Stimulated activated CD4-positive, alpha-beta T cell treated with anti-CD3 and anti-CD28 coated beads, Interleukin-2, amount 100 ng/mL, for 48 hours (primary cell): ENCODE measurements at places on chromosomes 1 and 21.

DNA sequence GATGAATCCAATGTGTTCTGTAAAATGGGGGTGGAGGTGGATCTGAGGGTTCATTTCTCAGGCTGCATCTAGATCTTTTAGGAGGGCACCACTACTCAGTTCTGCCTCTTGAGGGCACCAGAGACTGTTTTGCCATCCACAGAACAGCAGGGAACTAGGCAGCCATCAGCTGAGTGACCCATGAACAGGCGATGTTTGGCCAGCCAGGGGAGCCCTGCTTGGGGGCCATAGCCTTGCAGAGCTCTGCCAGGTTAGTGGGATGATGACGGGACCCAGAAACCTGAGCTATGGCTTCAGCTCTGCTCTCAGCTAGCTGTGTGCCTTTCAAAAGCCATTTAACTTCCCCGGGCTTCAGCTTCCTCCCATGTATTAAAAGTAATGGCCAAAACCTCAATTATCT lies 13.4 kb upstream of the NOS1AP start:
- DNase-seq: no peak

DNA sequence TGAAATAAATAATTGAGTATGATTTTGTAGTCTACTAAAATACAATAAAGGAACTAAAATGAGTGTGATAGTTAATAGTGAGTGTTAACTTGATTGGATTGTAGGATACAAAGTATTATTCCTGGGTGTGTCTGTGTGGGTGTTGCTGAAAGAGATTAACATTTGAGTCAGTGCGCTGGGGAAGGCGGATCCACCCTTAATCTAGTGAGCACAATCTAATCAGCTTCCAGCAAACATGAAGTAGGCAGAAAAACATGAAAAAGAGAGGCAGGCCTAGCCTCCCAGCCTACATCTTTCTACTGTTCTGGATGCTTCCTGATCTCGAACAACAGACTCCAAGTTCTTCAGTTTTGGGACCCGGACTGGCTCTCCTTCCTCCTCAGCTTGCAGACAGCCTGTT lies 1716.6 kb downstream of the MRPL39 start:
- no peak for DNase-seq

- DNase-seq: no peak
These were observed 19.3 kb upstream of the FOXO6 start for GRCh38 chr1:41341772-41342562.

DNA sequence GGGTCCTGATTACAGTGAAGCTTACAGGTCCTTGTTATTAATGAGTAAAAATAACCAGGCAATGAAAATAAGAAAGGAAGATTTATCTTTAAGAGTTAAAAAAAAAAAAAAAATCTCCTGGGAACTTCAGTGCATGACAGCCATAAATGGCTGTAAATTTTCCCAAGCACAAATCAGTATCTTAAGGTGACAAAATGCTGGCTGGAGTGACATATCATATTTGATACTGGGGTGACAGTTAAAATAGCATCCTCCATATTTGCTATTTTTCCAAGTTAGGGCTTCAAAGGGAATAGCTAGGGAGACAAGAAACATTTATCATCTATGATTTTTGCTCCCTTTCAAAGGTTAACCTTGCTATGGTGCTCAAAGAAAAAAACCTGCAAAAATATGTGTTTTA lies 226.6 kb downstream of the PRDM2 start:
- DNase-seq: no peak

DNA sequence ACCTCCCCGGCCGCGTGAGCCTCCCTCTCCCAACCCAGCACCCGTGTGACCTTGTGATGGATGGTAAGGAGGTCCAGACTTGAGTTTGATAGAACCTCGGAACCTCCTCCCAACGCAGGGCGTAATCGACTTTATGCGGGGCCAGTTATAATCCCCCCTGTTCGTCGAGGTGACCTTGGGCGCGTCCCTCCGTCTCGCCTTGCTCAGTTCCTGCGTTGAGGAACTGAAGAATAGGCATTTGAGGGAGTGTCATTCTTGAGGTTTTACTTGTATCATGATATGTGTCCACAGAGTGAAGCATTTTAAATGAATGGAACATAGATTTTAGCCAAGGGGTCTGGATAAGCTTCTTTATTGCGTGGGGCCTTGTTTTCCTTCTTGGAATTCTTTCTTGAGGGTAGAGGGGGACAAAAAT lies 433 bp downstream of the TIMM17A start:
- no peak for DNase-seq

GRCh38 chr1:147712605-147713004 lies 42.3 kb upstream of the ACP6 start:
- no peak for DNase-seq

GRCh38 chr1:34272152-34272551 lies 95.4 kb downstream of the C1orf94 start:
- no peak for DNase-seq

DNA sequence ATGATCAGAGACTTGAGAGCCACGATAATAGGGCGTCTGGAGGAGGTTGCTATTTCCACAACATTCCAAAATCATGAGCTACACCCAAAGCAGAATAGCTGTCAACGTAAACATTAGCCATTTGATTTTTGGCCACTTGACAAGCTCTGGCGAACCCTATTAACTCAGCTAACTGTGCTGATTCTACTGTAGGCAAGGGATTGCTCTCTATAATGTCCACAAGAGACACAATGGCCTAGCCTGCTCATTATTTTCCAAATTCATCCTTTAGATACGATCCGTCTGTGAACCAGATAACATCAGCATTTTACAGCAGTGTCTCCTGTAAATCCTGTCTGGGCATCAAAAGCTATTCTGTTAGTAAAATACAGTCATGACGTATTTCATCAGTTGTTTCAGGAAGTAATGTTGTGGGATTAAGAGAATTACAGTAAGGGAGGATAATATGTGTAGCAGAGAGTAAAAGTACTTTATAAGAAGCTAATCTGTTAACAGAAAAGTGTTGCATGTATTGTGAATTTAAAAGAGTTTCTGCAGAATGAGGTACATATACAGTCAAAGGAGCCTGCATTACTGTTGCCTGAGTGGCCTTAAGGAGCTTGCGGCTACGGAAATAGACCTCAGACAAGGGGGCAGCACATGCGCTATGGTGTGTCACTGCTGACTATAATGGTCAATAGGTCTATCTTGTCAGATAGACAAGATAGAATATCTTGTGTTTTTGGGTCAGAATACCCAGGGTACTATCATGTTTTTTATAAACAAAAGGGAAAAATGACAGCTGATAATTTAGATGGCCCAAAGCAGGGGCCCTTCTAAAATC lies 44.9 kb upstream of the TINAGL1 start:
- DNase-seq: no peak

GRCh38 chr1:2356911-2357845 lies 34.2 kb downstream of the MORN1 start:
- DNase-seq: no peak

DNA sequence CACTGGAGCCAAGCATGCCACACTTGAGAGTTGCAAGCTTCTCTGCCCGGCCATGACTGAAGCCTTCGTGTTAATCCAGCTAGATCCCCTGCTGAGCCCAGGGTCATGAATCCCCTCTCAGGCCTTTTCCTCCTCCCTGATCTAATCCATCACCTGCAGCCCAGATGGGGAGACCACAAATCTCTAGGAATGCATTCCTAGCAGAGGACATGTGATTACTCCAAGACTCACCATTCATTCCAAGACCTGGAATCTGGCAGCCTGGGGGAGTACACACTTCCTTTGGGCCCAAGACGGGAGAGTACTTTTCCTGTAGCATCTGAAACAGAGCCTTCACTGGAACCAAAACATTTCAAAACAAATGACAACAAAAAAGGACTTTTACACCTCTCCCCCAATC lies 269.3 kb upstream of the NFIA start:
- no peak for DNase-seq
